COR-L47 (cell line): ENCODE measurements at places on chromosomes 5 and 9.

DNA sequence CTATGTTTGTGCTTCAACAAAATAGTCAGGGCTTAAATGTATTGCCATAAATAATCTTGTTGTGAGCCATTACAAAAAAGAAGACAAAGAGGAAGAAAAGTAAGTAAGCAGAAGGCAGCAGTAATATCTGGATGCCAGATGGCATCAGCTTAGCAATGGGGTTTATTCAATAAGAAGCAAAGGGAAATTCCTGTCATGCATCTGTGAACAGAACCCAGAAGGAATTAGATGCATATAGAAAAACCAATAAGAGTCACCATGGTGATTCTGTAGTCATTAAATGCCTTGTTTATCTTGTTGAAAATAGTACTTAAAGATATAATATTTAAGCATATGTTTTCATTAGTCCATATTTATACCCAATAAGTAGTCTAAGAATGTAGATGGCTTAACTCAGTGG lies 216.0 kb downstream of the ADAMTSL1 start:
- DNase-seq: no peak

GRCh38 chr9:22682536-22682935 lies 235.9 kb downstream of the DMRTA1 start:
- DNase-seq: peak; percentile 24

- DNase-seq: no peak
Observed at GRCh38 chr9:71676460-71676859, 91.9 kb downstream of the CEMIP2 start.

GRCh38 chr9:132268725-132269352 lies 85.9 kb downstream of the SETX start:
- DNase-seq: peak; percentile 10

DNA sequence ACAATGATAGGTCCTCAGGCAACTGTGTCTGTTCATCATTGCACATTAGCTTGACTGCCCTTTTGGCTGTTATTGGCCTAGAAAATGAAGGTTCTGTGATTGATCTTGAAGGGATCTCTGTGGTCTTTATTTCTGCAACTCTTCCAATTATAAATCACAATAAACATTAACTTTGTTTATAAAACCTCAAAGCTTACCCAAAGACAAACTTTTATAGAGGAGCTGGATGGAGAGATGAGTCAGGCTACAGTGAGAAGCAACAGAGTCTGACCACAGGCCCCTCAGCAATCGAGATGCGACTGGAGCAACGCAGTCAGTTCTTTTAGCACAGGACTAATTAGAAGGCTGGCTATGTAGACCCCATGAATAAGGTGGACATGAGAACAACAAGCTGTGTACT lies 5.3 kb downstream of the MACROH2A1 start:
- no peak for DNase-seq

DNA sequence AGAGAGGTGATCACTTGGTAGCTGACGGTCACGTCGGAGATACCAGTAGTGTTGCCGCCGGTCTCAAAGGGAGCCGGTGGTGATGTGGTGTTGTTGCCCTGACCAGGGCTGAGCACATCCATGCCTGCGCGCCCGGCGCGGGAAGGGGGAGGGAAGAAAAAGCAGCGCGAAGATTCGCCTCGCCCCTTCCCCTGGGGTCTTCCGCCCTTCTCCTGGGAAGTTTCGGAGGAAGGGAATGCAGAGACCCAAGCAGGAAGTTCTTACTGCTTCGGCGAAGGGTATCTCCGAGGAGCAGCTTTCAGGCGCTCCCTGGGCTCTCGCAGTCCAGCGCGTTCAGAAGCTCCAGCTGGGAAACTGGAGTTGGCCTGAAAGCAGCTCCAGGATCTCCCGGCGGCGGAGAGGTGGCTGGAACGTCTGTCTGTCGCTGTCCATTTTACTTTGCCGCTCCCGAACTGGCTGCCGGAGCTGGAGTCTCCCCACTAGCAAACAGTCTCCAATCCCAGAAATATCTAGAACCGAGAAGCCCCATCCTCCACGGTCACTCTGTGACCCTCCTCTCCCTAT lies 565 bp downstream of the HTR1A start:
- DNase-seq: no peak

GRCh38 chr9:90815944-90816357 lies 14.3 kb downstream of the SYK start:
- no peak for DNase-seq

DNA sequence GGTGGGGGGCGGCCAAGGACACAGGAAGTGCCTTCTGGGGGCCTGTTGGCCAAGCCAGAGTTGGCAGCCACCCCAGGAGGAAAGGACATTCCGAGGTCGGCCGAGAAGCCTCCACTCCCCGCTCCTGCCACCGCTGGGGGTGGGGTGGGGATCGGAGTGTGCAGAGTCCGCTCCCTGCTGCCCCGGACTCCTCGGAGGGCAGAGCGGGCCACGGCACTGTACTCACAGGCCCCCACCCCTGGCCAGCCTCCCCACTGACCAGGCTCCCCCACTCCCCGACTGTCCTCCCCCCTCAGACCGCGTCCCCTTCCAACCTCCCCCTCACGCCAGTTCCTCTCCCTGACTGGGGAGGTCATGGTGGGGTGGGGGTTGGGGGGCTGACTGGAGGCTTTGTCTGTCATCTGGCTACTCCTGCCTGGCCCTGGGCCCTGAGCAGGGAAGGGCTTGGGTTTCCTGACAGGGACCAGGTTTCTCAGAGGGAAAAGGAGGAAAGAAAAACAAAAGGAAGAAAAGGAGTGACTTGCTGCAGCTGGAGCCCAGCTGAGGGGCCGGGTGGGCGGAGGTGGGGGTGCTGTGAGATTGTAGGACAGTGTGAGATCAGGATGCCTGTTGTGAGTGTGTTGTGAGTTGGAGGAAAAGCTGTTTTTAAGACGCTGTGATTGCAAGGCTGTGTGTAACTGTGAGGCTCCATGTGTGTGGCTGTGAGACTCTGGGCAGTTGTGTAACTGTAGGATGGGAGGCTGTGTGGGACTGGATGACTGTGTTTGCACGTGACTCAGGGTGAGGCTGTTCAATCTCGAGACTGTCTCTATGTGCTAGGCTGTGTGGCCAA lies 29.7 kb downstream of the CNTFR start:
- DNase-seq: no peak

- no peak for DNase-seq
Observed at GRCh38 chr9:90469435-90469834, 173.2 kb downstream of the DIRAS2 start.

DNA sequence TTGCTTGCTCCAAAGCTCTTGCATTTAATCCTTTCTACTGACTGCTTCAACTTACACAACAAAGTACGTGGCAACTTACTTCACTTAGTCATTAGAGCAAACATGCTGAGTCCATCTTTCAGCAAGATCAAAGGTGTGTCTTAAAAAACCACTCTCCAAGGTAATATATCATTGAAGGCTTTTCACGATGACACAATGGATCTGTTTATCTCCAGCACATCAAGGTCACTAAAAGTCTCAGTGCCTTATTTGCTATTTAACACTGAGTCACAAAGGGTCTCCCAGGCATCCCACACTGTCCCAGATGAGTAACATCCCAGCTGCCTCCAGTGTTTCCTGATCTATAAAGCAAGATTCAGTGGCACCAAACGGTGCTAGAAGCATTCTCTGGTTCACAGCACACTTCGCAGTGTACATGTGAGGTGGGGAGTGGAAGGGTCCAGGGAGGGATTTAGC lies 3.7 kb upstream of the CLK4 start:
- no peak for DNase-seq

- DNase-seq: no peak
Observed at GRCh38 chr5:52770287-52770939, 17.3 kb upstream of the ITGA1 start.

DNA sequence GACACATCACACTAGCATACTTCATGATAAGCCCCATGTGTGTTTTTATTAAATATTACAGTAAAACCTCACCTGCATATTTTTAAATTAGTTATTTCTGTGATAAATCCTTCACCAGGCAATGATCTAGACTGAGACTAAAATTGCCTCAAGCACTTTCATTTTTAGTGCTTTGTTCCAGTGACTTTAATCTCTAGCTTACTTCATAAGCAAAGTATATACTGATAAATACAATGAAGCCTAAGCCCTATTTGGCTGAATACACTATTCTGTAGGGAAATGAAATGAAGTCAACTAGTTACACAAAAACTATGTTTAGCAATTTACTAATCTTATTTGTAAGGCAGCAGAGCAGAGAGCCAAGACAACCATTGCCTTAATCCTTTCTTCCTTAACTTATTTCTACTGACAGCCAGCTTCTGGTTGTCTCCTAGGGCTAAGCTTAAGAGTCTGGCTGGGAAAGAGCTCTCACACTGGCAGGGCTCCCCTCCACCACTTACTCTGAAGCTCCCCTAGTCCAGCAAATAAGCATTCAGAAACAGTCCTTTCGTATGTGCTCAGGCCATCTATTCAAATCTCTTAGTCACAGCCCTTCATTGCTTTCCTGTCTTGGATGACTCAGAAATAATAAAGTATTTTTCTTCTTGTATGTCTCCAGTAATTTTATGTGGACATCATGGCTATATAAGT lies 31.4 kb upstream of the MTAP start:
- DNase-seq: no peak

DNA sequence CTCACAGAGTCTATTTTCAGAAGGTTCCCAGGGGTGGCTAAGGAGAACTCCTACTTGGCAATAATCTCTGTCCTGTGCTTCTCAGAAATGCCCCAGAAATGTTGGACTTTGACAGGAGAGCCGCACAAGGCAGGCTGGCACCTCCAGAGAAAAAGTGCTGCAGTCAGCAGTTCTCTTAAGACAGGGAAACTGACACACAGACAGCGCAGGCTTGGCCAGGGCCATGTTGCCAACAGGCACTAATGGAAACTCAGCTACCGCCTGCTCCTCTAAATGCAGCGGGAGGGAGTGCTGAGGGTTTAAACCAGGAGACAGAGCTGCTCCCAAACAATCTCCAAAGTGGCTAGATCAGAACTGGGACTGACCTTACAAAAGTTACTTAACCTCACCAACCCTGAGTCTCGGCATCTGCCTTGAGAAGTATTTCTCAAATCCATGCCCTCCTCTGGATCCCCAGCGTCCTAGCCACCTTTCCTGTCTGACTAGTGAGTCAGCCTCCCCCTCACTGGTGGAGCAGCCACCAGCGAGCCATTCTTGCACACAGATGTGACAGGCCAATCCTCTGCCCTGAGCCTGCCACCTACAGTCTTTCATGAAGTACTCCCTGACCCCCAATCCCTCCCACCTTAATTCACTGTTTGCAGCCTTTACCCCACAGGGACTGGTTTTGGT lies 186.4 kb downstream of the CDK5RAP2 start:
- no peak for DNase-seq

GRCh38 chr5:169914766-169915165 lies 65.5 kb downstream of the INSYN2B start:
- no peak for DNase-seq

GRCh38 chr5:119537704-119538103 lies 85.4 kb downstream of the HSD17B4 start:
- DNase-seq: no peak

DNA sequence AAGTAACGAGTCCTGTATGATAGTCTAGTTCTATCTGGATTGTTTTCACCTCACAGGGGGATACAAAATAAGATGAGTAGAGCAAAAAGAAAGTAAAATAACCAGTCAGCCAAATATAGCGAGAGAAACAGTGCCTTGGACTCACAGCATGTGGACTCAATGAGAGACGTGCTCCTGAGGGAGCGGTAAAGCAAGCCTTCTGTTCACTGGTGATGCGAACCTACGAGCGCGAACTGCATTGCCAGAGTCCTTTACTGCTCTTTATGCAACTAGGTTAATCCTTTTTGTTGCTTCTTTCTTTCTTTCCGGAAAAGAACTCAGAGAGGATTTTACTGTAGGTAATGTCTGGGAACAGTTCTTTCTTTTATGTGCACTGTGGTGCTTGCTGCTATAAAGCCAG lies 132.7 kb downstream of the ANXA1 start:
- no peak for DNase-seq

- no peak for DNase-seq
Observed at GRCh38 chr5:141261238-141261546, 16.0 kb downstream of the PCDHB15 start.

DNA sequence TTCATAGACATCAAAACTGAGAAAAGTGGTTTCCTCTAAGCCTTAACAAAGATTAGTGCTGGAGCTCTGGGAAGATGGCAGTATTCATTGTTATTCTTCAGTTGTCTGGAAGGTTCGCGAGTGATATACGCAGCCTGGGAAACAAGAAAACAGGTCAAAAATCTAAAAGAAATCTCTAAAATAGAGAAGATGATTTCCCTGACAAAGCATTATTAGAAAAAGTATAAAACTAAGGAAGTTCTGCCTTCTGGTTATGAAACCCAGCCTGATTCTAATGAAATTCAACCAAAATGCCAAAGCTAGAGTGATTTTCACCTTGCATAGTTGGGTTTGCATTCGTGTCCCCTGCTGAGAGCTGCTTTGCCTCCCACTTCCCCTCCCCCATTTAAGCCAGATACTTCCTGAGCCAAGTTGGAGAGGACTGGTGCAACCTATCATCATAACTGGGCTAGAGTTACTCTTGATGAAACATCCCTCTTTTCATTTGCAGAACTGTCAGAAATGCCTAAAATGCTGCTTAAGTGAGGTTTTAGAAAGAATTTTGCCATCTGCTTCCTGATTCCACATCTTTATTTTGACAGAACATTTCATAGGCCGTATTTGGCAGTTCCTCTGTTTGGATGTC lies 48.4 kb downstream of the NDFIP1 start:
- no peak for DNase-seq

GRCh38 chr9:129696944-129697655 lies 31.7 kb downstream of the PRRX2 start:
- DNase-seq: peak; percentile 56

DNA sequence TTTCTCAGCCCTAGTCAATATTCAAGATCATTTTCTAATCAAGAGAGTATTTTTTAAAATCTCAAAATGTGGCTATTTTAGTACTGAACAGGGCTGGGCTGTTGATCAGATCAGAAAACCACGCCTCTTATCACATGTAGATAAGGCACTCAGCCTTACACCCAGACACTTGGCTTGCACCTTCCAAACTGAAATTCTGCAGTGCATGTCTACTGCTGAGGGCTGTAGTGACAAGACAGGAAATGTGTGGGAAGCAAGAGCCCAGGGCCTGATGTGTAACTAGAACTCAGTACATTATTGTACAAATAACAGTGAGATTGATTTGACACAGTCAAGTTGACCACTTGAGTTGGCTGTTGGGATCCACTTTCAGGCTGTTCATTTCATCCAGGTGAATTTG lies 48.6 kb downstream of the UBE2QL1 start:
- DNase-seq: no peak

- no peak for DNase-seq
Observed at GRCh38 chr5:138660051-138660572, 84.9 kb upstream of the HSPA9 start.

DNA sequence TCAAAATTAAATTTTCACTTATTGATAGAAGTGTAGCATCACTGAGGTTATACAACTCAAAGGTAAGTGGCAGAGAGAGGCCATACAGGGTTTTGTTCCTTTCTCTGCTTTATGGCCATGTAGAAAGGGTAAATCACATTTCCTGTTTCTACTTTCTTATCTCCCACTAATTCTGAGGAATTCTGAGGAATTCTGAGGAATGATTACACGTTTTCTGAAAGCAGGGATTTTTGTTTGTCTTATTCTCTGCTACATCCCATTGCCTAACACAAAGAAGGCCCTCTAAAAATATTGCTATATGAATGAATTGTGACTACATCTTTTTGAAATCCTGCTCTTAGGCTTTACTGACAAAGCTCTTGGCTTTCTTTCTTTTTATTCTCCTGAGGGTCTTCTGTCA lies 516.9 kb upstream of the ZNF608 start:
- DNase-seq: no peak

GRCh38 chr5:144265643-144266247 lies 95.1 kb downstream of the KCTD16 start:
- DNase-seq: no peak

- no peak for DNase-seq
Observed at GRCh38 chr5:150340614-150341255, 16.8 kb upstream of the TCOF1 start.

- DNase-seq: no peak
Observed at GRCh38 chr5:177183766-177184360, 50.3 kb downstream of the NSD1 start.
